Hematopoietic multipotent progenitor cell treated with erythropoietin and hydrocortisone succinate and interleukin-3 and kit ligand, for 8 days (in vitro differentiated cells): ENCODE measurements at places on chromosomes 5 and 9.

GRCh38 chr5:61651195-61651594 lies 319.1 kb downstream of the ZSWIM6 start:
- no peak for DNase-seq

GRCh38 chr5:3157214-3157613 lies 405.7 kb upstream of the IRX2 start:
- no peak for DNase-seq

GRCh38 chr5:122264610-122265009 lies 47.4 kb upstream of the SNCAIP start:
- no peak for DNase-seq

DNA sequence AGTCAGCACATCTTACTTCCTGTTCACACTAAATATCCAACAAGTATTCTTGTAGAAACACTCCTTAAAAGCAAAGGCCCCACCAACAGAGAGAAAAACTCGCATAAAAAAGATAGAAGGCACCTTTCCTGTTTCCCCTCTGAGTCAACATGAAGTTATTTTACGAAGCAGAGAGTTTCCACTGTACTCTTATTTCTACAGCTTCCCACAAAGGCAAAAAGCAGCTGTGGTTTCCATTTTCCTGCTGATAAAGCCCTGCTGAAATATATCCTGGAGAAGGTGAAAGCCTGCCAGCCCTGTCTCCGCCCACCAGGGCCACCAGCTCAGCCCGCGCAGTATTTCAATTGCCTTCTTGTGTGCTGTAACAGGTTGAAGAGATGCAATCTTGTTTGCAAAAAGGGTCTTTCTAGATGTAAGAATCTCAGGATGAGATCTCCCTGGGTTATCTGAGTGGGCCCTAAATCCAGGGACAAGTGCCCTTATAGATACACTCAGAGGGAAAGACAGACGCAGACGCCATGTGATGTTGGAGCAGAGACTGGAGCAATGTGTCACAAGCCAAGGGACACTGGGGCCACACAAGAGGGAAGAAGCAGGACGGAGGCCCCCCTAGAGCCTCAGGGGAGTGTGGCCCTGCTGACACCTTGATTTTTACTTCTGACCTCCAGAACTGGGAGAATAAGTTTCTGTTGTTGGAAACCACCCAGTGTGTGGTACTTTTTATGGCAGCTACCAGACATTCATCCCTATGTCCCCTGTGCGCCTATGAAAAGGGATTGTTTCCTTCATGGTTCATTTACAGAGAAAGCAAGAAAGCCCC lies 19.9 kb downstream of the SEMA4D start:
- peak; percentile 85 for DNase-seq

GRCh38 chr5:14330729-14331385 lies 187.7 kb downstream of the TRIO start:
- DNase-seq = no peak

DNA sequence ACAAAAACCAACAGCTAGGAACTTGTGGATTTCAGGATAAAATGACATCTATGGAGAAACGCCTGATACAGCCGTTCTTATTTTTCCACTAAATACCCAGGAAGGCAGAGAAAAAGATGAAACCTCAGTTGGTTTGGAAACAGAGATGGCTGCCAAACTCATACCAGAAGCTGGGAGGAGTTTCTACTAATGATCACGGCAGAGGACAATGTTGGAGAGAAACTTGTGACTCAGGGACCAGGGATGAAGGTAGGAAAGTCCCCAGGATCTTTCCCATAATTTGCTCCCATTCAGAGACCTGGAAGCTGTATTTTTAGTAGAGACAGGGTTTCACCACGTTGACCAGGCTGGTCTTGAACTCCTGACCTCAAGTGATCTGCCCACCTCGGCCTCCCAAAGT lies 187.1 kb upstream of the IER5L start:
- DNase-seq = no peak

- peak; percentile 54 for DNase-seq
These were observed 839 bp downstream of the GABRG2 start for GRCh38 chr5:162068412-162068811.
